ENCODE measurements at places on chromosomes 13 and 19. TPM values are rescaled to one million over a fixed set of nuclear protein-coding genes. Genes with fewer than 3 reads are reported as not detected.

Gene CYP4F22
- not detected for total RNA-seq

Gene OBI1
- total RNA-seq, result 23.3 TPM

Gene PNMA8C
- not detected for total RNA-seq

Gene STOML3
- not detected for total RNA-seq

Gene TLE6
- 4.5 TPM for total RNA-seq

Gene CCL25
- total RNA-seq, result not detected

Gene WTIP
- 43.2 TPM for total RNA-seq

Gene CD37
- total RNA-seq, result not detected

Gene LAIR1
- total RNA-seq, result not detected

Gene ZNF93
- 6.5 TPM for total RNA-seq

Gene USHBP1
- total RNA-seq, result 11.4 TPM

Gene ZNF211
- total RNA-seq, result 8.7 TPM

Gene SLC17A7
- total RNA-seq, result 0.09 TPM

Gene DPF1
- total RNA-seq, result 1.3 TPM

Gene GZMM
- not detected for total RNA-seq

Gene GIPR
- 0.09 TPM for total RNA-seq

Gene SUPT20H
- 37.7 TPM for total RNA-seq

Gene ETV2
- total RNA-seq, result 0.09 TPM

Gene CYSLTR2
- total RNA-seq, result under 0.01 TPM

Gene ERICH6B
- not detected for total RNA-seq

Gene GJA3
- under 0.01 TPM for total RNA-seq

Gene ZNF613
- 6.6 TPM for total RNA-seq

Gene SIGLEC12
- not detected for total RNA-seq

Gene ZNF177
- total RNA-seq, result 0.72 TPM

Gene CYP2A7
- not detected for total RNA-seq

Gene CRLF1
- total RNA-seq, result 0.09 TPM

Gene C1QTNF9
- total RNA-seq, result not detected

Gene SH2D3A
- total RNA-seq, result 0.38 TPM

Gene CBY2
- total RNA-seq, result not detected

Gene DNAAF3
- total RNA-seq, result 0.47 TPM

Gene LYL1
- total RNA-seq, result 58.7 TPM

Gene CATSPERD
- total RNA-seq, result not detected

Gene MRPL54
- total RNA-seq, result 52.0 TPM

Gene DHDH
- 0.18 TPM for total RNA-seq

Gene TRPC4
- 8.3 TPM for total RNA-seq

Gene PRRG2
- 4.2 TPM for total RNA-seq

Gene ASPDH
- total RNA-seq, result not detected

Gene CEBPA
- 0.18 TPM for total RNA-seq

Gene APOC1
- 0.28 TPM for total RNA-seq

Gene LMTK3
- total RNA-seq, result under 0.01 TPM

Gene CEACAM16
- 0.09 TPM for total RNA-seq

Gene CPB2
- total RNA-seq, result not detected

Gene MEF2B
- total RNA-seq, result not detected

Gene ZNF665
- total RNA-seq, result 1.4 TPM

Gene FFAR2
- total RNA-seq, result not detected

Gene ATP8B3
- 1.2 TPM for total RNA-seq

Gene BORA
- 4.5 TPM for total RNA-seq

Gene ZNF320
- total RNA-seq, result 3.6 TPM

Gene NLRP11
- total RNA-seq, result not detected

Gene KLHL1
- total RNA-seq, result not detected
